ENCODE measurements at places on chromosomes 6 and 20.

DNA sequence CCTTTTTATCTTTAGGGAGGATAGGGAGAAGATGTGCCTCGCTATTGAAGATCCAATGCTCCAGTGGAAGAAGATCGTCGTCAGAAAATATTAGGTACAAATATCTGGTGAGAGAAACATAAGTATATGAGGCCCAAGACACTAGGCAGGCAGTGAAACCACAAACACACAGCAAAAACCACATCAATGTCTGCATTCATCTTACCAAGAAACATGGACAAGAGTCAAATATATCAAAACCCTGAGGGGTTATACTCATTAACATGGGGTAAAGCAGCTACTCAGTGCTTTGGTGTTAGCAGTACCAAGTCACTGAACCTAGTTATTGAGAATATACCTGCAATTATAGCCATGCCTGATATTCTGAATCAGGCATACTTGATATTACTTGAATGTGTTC, 101.4 kb upstream of the FAM184A start:
- DNase-seq, result no peak

GRCh38 chr6:11008821-11009220, 35.3 kb downstream of the ELOVL2 start:
- no peak for DNase-seq

DNA sequence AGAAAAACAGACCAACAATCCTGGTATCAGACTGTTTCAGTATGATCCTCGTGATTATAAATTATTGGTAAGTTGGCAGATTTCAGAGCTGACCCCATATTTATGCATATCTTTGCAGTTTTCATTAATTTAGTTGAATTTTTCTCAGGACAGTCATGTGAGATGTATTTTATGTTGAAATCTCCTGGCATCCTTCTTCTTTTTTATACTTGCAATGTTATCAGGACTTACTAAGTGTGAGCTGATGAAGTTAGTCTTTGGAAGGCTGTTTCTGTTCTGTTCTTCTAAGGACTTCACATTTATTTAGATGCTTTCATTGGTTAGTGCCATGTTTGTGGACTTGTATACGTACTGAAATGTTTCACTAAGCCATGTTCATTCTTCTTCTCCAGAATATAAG, 17.2 kb downstream of the SMPDL3A start:
- no peak for DNase-seq

GRCh38 chr6:131982740-131983259, 31.6 kb upstream of the CCN2 start:
- DNase-seq, result no peak

GRCh38 chr20:37934634-37935375, 31.9 kb downstream of the VSTM2L start:
- DNase-seq, result no peak

DNA sequence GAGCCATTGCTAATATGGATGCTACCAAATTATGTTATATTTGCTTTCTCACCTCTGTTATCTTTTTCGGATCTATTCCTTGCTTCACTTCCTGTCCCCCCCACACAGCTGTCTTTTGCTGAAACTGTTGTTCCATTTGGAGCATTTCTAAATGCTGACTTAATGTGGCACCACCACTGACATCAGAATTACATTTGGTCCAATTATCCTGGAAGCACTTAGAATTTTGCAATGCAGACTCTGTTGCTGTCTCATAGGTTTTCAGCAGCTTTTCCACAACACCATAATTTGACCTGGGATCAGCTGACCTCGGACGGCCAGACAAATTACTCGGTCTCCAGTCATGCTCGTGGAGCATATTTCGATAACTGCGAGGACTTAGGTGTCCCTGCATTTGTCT, 12.8 kb downstream of the KIAA0408 start:
- no peak for DNase-seq

DNA sequence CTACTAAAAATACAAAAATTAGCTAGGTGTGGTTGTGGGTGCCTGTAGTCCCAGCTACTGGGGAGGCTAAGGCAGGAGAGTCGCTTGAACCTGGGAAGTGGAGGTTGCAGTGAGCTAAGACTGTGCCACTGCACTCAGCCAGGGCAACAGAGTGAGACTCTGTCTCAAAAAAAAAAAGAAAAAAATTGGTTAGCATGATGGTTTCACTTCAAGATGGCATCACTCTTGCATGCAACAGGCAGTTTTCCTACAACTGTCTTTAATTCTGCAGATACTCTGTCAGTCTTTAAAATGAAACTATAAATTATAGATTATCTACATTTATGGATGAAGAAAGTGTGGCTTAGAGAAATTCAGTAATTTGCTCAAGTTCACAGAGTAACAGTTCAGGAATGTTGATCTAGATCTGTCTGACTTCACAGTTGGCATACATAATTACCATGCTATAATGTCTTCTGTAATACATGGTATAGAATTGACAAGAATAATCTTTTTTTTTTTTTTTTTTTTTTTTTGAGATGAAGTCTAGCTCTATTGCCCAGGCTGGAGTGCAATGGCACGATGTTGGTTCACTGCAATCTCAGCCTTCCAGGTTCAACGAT, 27.0 kb downstream of the ITCH start:
- no peak for DNase-seq

GRCh38 chr20:63735859-63736718, at the start of gene LIME1:
Gene LIME1 (plus strand): TSS chr20:63736664. CDS start chr20:63737550, 886 bp downstream.
- no peak for DNase-seq

DNA sequence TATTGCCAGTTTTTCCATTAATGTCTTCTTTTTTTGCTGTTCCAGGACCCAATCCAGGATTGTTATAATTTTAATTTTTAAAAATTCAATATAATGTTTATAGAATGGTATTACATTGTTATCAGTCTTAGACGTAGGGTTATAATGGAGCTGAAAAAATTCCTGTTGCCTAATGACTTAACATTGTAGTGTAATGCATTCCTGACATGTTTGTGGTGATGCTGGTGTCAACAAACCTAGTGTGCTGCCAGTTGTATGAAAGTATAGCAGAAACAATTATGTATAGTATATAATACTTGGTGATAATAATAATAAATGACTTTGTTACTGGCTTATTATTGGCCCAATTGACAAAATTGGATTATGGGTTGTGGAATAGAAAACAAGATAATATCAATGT, 30.4 kb downstream of the KIZ start:
- DNase-seq, result no peak

- DNase-seq, result peak; percentile 60
Measured at GRCh38 chr6:155313602-155314091, 637 bp downstream of the TFB1M start.

- DNase-seq, result peak; percentile 88
Measured at GRCh38 chr6:114108119-114109002, 137.4 kb upstream of the HDAC2 start.

GRCh38 chr6:144310765-144311164, 25.6 kb downstream of the UTRN start:
- DNase-seq, result no peak

DNA sequence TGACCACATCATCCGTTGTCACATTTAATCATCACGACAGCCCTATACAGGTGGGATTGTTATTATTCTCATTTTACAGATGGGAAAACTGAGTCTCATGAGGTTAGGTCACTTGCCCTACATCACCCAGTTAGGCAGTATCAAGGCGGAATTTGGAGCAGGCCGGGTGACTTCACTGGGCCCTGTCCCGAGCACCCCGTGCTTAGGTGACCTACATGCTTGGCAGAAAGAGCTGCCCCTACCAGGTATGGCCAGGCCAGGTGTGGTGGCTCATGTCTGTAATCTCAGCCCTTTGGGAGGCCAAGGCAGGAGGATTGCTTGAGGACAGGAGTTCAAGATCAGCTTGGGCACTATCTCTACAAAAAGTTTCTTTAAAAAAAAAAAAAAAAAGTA, 44.0 kb downstream of the RIN2 start:
- DNase-seq, result no peak

All from DMS53 (cell line).